ENCODE measurements at places on chromosomes 2 and 18.

GRCh38 chr2:181129364-181130056 lies 149.1 kb downstream of the UBE2E3 start:
- no peak for DNase-seq

GRCh38 chr2:160590664-160591063 lies 97.1 kb upstream of the RBMS1 start:
- no peak for DNase-seq

GRCh38 chr18:78971511-78972245 lies 7.9 kb upstream of the SALL3 start:
- DNase-seq = no peak

GRCh38 chr2:120607506-120607905 lies 128.2 kb upstream of the GLI2 start:
- DNase-seq = no peak

- no peak for DNase-seq
Measured at GRCh38 chr18:30192216-30192615, 850.3 kb downstream of the DSC3 start.
